BJ (cell line): ENCODE measurements at places on chromosomes 6 and 20. TPM values are rescaled to one million over a fixed set of nuclear protein-coding genes. Genes with fewer than 3 reads are reported as not detected.
A peak's percentile ranks its signal among the peaks of the same experiment; 100 is the strongest.

DNA sequence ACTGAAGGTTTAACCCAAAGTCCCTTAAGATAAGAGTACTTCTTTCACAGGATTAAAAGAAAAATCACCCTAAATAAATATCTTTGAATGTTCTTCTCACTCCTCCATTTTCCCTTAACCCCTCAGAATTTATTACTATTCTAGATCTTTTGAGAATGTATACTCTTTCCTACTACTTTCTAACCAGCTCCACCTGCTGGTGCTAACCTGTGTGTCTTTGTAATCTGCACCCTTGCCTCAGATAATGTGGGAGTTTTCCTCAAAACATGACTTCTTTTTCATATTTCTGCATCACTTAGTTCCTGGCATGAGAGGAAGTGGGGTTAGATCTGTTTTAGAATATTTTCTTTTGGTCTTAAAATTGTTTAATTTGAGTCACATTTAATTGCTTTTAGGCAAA, 394.2 kb downstream of the BMP2 start:
- DNase-seq, result no peak

- DNase-seq, result no peak
Measured at GRCh38 chr6:50936277-50936681, 117.6 kb downstream of the TFAP2B start.

- no peak for DNase-seq
Measured at GRCh38 chr6:15796844-15797243, 134.0 kb upstream of the DTNBP1 start.

The HLA-DRB1 gene
- polyA plus RNA-seq, result not detected in 2 replicates

The AGER gene
- polyA plus RNA-seq, result 2.4 and 2.6 TPM in 2 replicates

The ZNF311 gene
- polyA plus RNA-seq, result 0.74 and 1.0 TPM in 2 replicates

DNA sequence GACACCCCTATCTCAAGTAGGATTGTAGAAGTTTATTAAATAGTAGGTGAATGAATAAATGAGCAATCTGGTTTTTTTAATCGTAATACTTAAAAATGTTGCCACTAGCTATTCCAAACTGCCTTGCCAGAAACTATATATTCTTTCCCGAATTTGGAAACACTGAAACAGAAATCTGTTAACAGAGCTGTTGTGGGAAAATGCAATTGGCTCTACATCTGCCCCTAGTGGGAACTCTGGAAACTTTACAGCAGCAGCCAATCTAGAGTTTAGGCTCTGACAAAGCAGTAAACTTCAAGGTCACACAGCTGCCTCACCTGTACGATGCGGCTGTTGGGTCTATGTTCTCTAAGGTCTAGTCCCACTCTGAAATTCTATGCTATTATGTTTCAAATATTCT, 41.7 kb downstream of the SYNE1 start:
- no peak for DNase-seq

- DNase-seq, result no peak
Measured at GRCh38 chr6:90204327-90205056, 92.2 kb downstream of the BACH2 start.

The MOCS1 gene
- polyA plus RNA-seq, result 9.2 and 13.4 TPM in 2 replicates

DNA sequence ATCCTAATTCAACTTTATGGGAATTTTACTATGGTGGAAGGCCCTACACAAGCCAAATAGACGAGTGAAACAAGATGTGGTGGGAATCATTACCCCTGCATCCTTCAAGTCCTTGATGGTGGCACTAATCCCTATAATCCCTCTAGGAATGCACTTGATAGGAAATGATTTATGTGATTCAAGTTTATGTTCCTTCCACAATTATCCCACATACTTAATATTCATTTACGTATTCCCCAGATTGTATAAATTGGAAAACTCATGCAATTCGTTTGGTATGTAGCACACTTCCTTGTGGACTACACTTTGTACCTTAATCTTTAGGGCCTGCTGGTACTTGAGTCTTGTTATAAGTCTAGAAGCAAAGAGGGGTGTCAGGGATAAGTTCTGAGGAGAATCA, 40.8 kb downstream of the PKIB start:
- DNase-seq, result no peak

DNA sequence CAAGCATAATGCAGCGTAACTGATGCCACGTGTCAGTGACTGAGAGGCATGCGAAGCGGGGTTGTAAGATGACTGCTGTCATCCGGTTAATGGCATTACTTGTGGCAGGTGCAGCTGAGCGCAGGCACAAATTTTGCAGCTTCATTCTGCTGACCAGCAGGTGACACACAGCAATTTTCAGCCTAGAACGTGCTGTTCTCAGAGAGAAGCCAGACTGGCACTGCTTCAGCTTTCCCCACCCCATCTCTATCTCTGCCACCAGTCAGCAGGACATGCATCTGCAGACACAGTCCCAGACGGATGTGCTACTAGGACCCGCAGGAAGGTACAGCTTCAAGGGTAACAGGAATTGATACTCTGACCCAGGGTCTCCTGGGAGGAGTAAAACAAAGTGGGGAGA, 221.8 kb downstream of the KIF16B start:
- no peak for DNase-seq

DNA sequence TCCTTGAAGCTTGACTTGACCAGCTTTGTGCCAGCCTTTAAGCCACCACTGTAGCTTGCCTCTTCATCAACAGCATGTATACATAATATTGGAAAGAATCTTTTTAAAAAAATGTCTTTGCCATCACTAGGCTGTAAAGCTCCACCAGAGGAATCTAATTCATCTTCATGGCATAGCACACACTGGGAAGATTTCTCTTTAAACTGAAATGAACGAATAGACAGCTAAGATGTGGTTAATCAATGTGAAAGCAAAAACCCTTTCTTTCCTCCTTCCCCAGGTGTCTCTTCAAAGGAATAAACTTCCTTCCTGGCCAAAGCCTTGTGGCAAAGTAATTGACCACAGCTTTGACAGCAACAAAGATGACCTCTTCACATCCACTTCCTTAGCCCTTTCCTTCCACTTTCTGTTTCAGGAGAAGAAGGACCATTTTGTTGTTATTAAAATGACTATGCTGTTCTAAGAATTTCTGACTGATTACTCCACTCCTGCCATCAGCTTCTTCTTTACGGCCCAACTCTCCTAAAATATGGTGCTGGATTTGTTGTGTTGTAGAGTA, 428.7 kb upstream of the SOX4 start:
- DNase-seq, result no peak

The SNAP25 gene
- polyA plus RNA-seq, result 0.56 and 1.3 TPM in 2 replicates

The CST4 gene
- not detected in 2 replicates for polyA plus RNA-seq

The PHACTR2 gene
- polyA plus RNA-seq, result 26.0 and 30.6 TPM in 2 replicates

GRCh38 chr20:23366384-23366783, 4.4 kb downstream of the GZF1 start:
- no peak for DNase-seq

The CALHM5 gene
- 4.4 and 6.6 TPM in 2 replicates for polyA plus RNA-seq

- no peak for DNase-seq
Measured at GRCh38 chr6:81764531-81764930, 12.1 kb upstream of the TENT5A start.

DNA sequence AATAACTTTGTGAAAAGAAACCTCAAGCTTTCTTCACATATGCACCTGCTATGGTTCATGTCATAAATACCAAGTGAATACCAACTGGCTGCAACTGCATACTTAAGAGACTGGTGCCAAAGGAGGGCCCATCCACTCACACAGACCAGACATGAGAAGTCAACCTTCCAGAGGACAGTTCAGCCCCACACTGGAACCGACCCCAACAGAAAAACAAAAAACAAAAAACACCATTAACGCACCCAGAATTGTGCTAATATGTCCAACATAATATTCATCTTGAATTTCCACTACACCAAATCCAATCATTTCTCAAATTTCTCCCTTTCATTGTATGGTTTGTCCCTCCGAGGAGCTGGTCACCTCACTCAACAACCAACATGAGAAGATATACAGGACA, 42.8 kb downstream of the CHD6 start:
- no peak for DNase-seq

The HTR1E gene
- not detected in 2 replicates for polyA plus RNA-seq

GRCh38 chr6:49634836-49635218, 1.8 kb downstream of the RHAG start:
- no peak for DNase-seq

DNA sequence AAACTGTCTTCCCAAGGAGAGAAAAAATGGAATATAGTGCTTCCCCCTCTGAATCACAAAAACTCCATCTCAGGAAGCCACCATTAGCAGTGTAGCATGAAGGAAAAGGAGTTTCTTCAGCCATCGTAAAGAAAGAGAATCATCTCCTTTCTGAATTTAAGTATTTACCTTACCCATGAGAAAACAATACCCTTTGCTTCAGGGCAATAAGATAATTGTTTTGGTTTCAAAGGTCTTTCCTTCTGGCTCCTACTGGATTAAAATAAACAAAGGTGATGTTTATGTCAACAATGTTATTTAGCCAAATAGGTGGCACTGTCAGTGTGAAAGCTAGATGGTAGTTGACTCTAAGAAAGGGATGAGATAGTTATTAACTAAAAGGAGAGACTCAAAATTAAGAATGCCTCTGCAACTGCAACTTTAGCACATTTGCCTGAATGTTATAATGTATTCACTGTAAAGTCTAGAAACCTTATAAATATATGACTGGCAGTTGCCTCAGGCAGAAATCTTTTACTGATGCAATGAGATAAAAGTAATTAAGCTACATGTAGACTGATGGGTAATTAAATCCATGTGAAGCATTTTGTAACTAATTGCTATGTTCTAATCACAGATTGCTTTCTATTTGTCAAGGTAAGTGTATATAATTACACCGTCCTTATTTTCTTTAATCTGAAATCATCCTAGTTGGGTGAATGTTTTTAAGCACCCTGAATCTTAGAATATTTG, 399.0 kb downstream of the CDKAL1 start:
- DNase-seq, result no peak

DNA sequence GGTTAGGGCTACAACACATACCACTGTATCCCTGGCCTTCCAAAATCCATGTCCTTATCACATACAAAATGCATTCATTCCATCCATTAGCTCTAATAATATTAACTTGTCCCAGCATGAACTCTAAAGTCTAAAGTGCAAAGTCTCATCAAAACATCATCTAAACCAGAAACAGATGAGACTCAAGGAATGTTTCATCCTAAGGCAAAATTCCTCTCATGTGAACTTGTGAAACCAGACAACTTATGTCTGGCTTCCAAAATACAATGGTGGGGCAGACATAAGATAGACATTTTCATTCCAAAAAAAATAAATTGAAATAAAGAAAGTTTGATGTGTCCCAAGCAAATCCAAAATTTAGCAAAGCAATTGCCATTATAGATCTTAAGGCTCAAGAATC, 257.4 kb downstream of the HTR1B start:
- peak; percentile 19 for DNase-seq

The HAO1 gene
- polyA plus RNA-seq, result not detected in 2 replicates

- DNase-seq, result no peak
Measured at GRCh38 chr6:79946272-79947190, 822 bp downstream of the ELOVL4 start.

GRCh38 chr6:90483116-90483839, 103.6 kb downstream of the MAP3K7 start:
- DNase-seq, result no peak

The RHAG gene
- polyA plus RNA-seq, result not detected in 2 replicates

The CYP39A1 gene
- polyA plus RNA-seq, result 0.05 TPM in 1 of 2 replicates, not detected in the other

The CLDN20 gene
- not detected in 2 replicates for polyA plus RNA-seq

The HLA-DPB1 gene
- polyA plus RNA-seq, result 8.2 and 11.2 TPM in 2 replicates

DNA sequence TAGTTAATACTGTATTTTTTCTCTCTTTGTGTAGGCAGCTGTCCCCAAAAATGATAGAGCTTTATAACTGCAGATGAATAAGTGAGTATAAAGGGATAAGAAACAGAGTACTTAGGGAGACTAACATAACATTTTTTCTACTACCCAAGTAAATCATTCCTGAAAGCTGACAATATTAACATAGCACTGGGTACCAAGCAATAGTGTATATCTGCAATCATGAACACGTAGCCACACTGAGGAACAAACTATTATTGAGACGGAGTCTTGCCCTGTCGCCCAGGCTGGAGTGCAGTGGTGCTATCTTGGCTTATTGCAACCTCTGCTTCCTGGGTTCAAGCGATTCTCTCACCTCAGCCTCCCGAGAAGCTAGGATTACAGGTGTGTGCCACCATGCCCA, 105.9 kb downstream of the SESN1 start:
- DNase-seq, result no peak

DNA sequence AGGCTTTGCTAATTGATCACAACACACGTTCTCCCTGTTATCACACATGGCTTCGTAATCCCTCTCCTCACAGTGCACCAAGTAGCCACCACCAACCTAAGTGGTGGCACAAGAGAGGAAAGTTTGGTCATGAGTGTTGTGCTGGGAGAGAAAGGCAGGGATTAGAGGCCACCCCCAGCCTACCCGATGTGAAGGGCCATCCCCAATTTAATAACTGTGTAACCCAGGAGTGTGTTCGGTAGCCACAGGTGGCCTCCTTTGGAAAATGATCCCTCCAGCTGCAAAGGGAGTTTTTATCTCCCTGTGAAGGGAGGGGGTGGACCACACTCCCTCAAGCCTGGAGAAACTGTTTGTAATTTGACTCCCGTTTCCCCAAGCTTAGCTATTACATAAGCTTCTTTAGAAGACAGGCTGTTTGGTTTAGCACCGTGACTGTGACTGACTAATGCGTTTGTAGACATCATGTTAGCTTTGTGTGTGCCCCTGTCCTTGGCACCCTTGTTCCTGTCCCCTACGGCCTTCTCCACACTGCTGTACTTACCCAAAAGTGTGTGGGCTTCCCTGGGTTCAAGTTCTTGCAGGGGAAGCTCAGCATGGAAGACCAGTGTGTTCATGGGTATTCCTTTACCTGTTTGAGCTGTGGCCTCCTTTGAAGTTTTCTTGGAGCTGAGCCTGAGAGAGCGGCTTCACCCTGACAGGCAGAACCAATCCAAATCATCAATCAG, 20.6 kb downstream of the PPP1R16B start:
- no peak for DNase-seq

DNA sequence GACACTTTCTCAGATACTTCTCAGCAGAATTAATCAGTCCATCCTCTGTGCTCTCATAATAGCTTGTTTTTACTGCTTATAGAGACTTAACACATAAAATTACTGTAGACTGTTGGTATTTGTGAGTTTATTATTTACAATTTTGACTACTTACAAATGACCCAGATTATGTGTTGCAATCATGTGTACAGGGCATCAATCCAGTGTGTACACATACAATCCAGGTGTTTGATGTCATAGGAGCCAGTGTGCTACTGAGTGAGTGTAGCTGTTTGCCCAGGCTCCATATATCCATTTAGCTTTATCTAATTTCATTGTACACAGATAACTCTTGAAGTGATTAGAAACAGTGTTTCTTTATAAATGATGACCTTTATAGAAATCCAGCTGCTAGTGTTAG, 31.3 kb downstream of the TRMT11 start:
- DNase-seq, result no peak

DNA sequence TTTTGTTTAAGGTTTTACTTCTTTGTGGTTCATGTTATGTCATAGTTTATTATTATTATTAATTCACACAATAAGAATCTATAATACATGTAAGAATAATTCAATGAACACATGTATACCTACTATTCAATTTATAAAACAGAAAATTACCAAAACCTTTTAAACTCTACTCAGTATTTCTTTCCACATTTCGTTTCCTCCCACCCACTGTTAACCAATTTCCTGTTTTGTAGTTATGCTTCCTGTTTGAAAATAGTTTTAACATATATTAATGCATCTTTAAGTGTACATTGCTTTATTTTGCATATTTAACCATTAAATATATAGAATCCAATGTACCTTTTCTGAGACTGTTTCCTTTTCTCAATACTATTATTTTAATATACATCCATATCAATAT, 397.9 kb upstream of the SPTLC3 start:
- DNase-seq, result no peak

- no peak for DNase-seq
Measured at GRCh38 chr6:29236060-29236459, 65.4 kb downstream of the OR2J2 start.
